Mammary microvascular endothelial cell (primary cell): ENCODE measurements at places on chromosomes 2 and 18. TPM values are rescaled to one million over a fixed set of nuclear protein-coding genes. Genes with fewer than 3 reads are reported as not detected.

Gene TMEM37
- total RNA-seq: 0.33 and 2.6 TPM in 2 replicates

Gene DSG1
- not detected in 2 replicates for total RNA-seq

Gene ZNF385B
- not detected in 2 replicates for total RNA-seq

Gene ATP8B1
- 51.4 and 54.6 TPM in 2 replicates for total RNA-seq

Gene DES
- total RNA-seq: not detected in 2 replicates

Gene CERKL
- not detected in 2 replicates for total RNA-seq

Gene PLB1
- 0.20 and 0.33 TPM in 2 replicates for total RNA-seq

Gene AFG3L2
- total RNA-seq: 40.3 and 42.5 TPM in 2 replicates

Gene REG1B
- not detected in 2 replicates for total RNA-seq

Gene CFAP53
- total RNA-seq: 0.25 and 0.27 TPM in 2 replicates

Gene NPAS2
- total RNA-seq: 6.8 and 21.7 TPM in 2 replicates

Gene NT5C1B
- total RNA-seq: not detected in 2 replicates

Gene LYG2
- not detected in 2 replicates for total RNA-seq

Gene AOX1
- total RNA-seq: 16.0 and 21.0 TPM in 2 replicates

Gene TRIM54
- 0.49 TPM in 1 of 2 replicates, not detected in the other for total RNA-seq

Gene ADAM17
- total RNA-seq: 28.9 and 29.1 TPM in 2 replicates

Gene LOXL3
- total RNA-seq: 0.27 and 0.94 TPM in 2 replicates

Gene ADCYAP1
- 0.10 and 0.33 TPM in 2 replicates for total RNA-seq

Gene TSPYL6
- total RNA-seq: not detected in 2 replicates

Gene POTEC
- not detected in 2 replicates for total RNA-seq

Gene ANKRD39
- 18.3 and 26.5 TPM in 2 replicates for total RNA-seq

Gene TNS1
- total RNA-seq: 29.8 and 34.9 TPM in 2 replicates

Gene IL36RN
- not detected in 2 replicates for total RNA-seq

Gene CRYGC
- not detected in 2 replicates for total RNA-seq

Gene NFU1
- 42.2 and 49.0 TPM in 2 replicates for total RNA-seq

Gene EML6
- 0.13 and 0.89 TPM in 2 replicates for total RNA-seq

Gene CDCA7
- total RNA-seq: 21.0 and 22.5 TPM in 2 replicates

Gene TXNDC2
- not detected in 2 replicates for total RNA-seq

Gene LHCGR
- not detected in 2 replicates for total RNA-seq

Gene ALKAL2
- not detected in 2 replicates for total RNA-seq

Gene RAB6D
- under 0.01 and 0.05 TPM in 2 replicates for total RNA-seq

Gene ST8SIA3
- not detected in 2 replicates for total RNA-seq

Gene HADHA
- total RNA-seq: 144 and 159 TPM in 2 replicates

Gene RFTN2
- total RNA-seq: 2.4 and 4.4 TPM in 2 replicates

Gene C1QL2
- not detected in 2 replicates for total RNA-seq

Gene TOGARAM2
- not detected in 2 replicates for total RNA-seq

Gene FER1L5
- total RNA-seq: not detected in 2 replicates

Gene DNER
- 2.1 and 2.6 TPM in 2 replicates for total RNA-seq

Gene GKN2
- total RNA-seq: 0.20 TPM in 1 of 2 replicates, not detected in the other

Gene FOXI3
- total RNA-seq: not detected in 2 replicates

Gene OSBPL1A
- total RNA-seq: 16.6 and 19.3 TPM in 2 replicates

Gene UGT1A5
- not detected in 2 replicates for total RNA-seq

Gene IL1RL2
- not detected in 2 replicates for total RNA-seq

Gene RESP18
- not detected in 2 replicates for total RNA-seq

Gene XDH
- not detected in 2 replicates for total RNA-seq
